T-cell (primary cell): ENCODE measurements at places on chromosomes 1 and 21. TPM values are rescaled to one million over a fixed set of nuclear protein-coding genes. Genes with fewer than 3 reads are reported as not detected.

DNA sequence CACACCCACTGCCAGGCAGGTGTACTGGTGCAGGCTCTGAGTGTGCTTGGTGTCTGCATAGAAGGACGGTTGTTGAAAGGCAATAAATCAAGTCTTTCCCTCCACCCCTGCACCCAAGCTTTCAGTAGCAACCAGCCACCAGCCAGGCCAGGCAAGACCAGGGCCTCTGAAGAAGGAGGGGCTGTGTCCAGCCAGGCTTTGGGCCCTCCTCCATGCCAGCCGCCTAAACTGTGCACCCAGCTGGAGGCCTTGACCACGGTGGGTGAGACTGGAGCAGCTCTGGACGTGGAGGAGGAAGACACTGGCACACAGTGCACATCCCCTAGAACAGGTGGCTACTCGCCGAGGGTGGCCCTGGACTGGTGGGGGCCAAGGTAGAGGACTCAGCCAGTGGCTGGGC, 4.9 kb downstream of the OLIG2 start:
- H3K27me3 ChIP-seq: peaks cover 82% of the 10 kb centered on the region
- H3K27ac ChIP-seq: no peak overlapping the region
- no peak for DNase-seq
- H3K4me3 ChIP-seq: no peak overlapping the region
- H3K4me1 ChIP-seq: peaks cover 38% of the 10 kb centered on the region

DNA sequence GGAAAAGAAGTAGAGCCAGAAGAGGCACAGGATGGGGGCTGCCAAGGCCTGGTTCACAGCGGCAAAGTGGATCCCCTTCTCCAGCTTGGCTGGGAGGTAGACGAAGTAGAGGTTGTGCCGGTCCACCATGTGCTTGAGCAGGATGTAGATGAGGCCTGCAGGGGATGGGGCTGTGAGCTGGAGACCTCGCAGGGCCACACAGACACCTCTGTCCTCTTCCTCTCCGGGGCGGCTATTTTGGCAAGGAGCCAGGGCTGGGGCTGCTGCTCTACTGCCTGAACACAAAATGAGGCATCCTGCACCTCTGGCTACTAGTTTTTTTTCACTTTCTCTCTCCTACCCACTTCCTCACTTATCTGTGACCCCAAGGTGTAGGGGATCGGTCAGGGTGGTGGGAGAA, 32.3 kb downstream of the TMEM63A start:
- H3K4me1 ChIP-seq: peaks cover 16% of the 10 kb centered on the region
- H3K4me3 ChIP-seq: no peak overlapping the region
- peaks cover 86% of the 10 kb centered on the region for H3K36me3 ChIP-seq
- peak overlapping the region; percentile 67 for H3K27ac ChIP-seq
- H3K27me3 ChIP-seq: peaks cover 2% of the 10 kb centered on the region
- DNase-seq: peak; percentile 30

KRTAP7-1 gene
- total RNA-seq: not detected

DCDC2B gene
- total RNA-seq: not detected

DNA sequence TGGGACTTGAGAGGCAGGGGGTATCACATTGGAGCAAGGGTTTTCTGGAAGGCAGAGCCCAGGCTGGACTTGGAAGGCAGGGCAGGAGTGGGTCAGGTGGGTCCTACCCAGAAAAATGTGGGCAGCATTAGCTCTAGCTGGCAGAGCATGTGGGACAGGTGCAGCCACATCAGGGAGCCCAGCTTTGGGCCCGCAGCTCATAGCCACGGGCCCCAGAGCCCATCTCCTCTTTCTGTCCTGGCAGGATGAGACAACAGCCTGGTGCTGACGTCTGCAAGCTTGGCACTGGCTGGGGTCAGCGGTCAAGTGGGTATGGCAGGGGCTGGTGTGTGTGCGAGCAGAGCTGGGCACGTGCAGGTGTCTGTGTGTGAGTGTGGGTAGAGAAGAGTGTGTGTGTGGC, 154.7 kb downstream of the GRIK3 start:
- no peaks in the 10 kb centered on the region for H3K27me3 ChIP-seq
- no peaks in the 10 kb centered on the region for H3K36me3 ChIP-seq
- H3K27ac ChIP-seq: no peak overlapping the region
- H3K4me3 ChIP-seq: no peak overlapping the region

- H3K27me3 ChIP-seq: no peaks in the 10 kb centered on the region
- no peak for DNase-seq
- H3K27ac ChIP-seq: no peak overlapping the region
- H3K4me1 ChIP-seq: no peaks in the 10 kb centered on the region
- H3K4me3 ChIP-seq: no peak overlapping the region
Observed at GRCh38 chr1:210730023-210730422, 401.3 kb downstream of the HHAT start.

GRCh38 chr1:47572731-47573430, 135.0 kb downstream of the FOXD2 start:
- no peaks in the 10 kb centered on the region for H3K4me1 ChIP-seq
- H3K36me3 ChIP-seq: no peaks in the 10 kb centered on the region
- peaks cover 39% of the 10 kb centered on the region for H3K27me3 ChIP-seq

NCF2 gene
- total RNA-seq: 3.6 TPM

DNA sequence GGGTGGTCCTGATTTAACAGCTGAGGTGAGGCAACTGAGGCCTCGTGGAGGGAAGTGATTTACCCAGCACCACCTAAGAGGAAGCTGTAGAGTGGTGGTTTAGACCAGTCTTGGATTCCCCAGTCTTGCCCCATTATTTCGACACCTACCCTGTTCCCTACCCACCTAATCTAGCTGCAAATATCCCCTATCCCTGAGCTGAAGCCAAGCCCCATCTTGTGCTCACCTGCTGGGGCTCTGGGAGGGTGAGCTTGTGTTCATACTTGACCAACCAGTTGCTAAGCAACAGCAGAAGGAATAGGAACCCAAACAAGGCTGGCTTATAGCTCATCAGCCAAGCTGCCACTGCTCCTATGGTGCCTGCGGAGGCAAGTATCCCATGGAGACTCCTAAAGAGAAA, 2.0 kb downstream of the TEX46 start:
- no peak overlapping the region for H3K27ac ChIP-seq
- DNase-seq: no peak
- no peaks in the 10 kb centered on the region for H3K27me3 ChIP-seq
- no peaks in the 10 kb centered on the region for H3K36me3 ChIP-seq
- no peaks in the 10 kb centered on the region for H3K4me1 ChIP-seq

- no peak overlapping the region for H3K27ac ChIP-seq
- no peak for DNase-seq
- no peaks in the 10 kb centered on the region for H3K36me3 ChIP-seq
- no peaks in the 10 kb centered on the region for H3K4me1 ChIP-seq
Observed at GRCh38 chr1:97565886-97566285, 354.9 kb downstream of the DPYD start.

PSRC1 gene
- 0.72 TPM for total RNA-seq
